ENCODE measurements at places on chromosomes 1 and 21.

DNA sequence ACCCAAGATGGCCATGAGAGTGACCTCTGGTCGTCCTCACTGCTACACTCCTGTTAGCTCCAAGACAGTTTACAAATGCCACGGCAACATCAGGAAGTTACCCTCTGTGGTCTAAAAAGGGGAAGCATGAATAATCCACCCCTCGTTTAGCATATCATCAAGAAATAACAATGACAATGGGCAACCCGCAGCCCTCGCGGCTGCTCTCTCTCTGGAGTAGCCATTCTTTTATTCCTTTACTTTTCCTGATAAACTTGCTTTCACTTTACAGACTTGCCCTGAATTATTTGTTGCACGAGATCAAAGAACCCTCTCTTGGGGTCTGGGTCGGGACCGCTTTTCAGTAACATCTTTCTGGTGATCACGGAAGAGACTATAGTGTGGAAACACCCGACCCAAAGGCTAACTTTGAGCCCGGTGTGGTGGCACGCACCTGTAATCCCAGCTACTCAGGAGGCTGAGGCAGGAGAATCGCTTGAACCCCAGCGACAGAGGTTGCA lies 19.8 kb upstream of the COX20 start:
- DNase-seq, result no peak

DNA sequence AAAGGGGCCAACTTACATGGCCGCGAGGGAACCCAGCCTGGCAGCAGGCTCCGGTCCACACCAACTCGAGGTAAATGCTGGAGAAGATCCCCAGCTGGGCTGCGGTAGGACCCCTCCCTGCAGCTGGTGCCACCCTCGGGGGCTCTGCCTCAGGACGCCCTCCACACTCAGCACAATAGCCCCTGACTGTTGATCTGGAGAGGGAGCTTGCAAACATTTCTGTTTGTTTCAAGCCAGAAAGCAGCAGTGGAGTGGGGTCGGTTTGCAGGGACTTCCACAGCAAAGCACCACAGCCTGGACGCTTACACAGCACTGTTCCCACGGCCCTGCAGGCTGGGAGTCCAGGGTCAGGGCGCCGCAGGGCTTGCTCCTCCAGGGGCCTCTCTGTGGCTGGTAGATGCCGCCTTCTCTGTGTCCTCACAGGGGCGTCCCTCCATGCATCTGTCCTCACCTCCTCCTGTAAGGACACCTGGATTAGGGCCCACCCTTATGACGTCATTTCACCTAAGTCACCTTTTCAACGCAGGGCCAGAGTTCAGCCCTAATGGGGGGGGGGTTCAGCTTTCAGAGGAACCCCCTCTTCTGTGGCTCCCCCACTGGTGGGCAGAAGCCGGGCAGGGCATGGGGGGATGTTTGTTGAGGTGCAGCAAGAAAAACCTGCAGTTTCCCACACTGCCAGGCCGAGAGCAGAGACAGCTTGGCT lies 24.1 kb upstream of the TTC34 start:
- DNase-seq, result no peak

- peak; percentile 44 for DNase-seq
Measured at GRCh38 chr1:155062702-155063411, 683 bp upstream of the EFNA4 start.

GRCh38 chr1:205232945-205233397 lies 5.2 kb downstream of the TMCC2 start:
- no peak for DNase-seq

DNA sequence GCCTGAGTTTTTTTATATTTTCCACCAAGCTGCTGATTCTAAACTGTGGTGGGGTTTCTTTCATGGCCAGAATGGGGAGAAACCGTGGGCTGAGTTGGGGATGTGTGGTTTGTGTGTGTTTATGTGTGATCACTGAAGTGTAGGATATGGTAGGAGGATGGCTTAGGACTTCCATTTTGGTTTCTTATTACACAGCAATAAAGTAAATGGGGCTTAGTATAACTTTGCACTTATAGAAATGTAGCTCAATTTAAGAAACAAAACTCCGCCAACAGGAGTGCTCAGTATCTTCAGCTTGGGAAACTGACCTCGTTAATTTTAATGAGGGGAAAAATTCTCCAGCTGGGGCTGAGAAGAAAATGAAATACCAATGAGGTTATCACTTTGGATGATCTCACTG lies 77.8 kb downstream of the PBX1 start:
- no peak for DNase-seq

GRCh38 chr1:28518745-28519341 lies 13.0 kb downstream of the RCC1 start:
- DNase-seq, result no peak

GRCh38 chr1:31054349-31054748 lies 11.2 kb downstream of the PUM1 start:
- DNase-seq, result no peak

DNA sequence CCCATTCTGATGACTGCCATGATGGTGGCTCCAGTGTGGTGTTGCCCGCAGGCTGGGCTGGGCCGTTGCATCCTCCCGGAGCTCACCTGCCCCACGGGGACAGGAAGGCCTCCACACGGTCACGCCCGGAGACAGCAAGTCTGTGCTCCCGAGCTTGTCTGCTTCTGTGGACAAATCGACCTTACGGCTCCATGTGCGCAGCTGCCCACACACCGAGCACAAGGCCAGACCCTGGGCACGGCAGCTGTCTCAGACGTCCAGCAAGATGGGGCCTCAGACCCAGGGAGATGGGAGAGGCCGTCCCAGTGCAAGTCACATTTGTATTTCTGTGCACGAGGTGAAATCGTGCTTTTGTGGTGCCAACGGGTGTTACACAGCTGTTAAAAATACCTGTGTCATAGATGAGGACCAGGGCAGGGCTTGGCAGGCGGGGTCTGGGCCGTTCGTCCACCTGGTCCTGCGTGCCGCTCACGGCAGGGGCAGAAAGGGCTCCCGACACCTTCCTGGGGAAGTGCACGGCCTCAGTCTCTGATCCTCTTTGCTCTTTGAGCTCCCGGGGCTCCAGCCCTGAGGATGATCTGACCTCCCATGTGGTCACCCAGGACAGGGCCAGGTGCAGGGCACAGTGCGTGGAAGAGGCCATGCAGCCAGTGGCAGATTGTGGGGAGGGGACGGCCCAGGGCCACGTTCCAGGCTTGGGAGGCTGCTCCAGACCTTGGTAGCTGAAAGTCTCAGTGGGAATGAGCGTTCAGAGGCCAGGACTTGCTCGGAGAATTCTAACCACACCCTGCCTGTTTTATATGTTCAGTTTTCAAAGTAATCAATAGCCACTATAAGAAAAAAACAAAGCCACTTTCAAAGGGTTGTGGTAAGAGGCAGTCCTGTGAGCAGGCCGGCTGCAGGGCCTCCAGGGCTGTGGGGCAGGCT lies 13.5 kb downstream of the COL6A1 start:
- DNase-seq, result no peak

- DNase-seq, result no peak
Measured at GRCh38 chr1:10714337-10715114, 81.9 kb downstream of the CASZ1 start.

DNA sequence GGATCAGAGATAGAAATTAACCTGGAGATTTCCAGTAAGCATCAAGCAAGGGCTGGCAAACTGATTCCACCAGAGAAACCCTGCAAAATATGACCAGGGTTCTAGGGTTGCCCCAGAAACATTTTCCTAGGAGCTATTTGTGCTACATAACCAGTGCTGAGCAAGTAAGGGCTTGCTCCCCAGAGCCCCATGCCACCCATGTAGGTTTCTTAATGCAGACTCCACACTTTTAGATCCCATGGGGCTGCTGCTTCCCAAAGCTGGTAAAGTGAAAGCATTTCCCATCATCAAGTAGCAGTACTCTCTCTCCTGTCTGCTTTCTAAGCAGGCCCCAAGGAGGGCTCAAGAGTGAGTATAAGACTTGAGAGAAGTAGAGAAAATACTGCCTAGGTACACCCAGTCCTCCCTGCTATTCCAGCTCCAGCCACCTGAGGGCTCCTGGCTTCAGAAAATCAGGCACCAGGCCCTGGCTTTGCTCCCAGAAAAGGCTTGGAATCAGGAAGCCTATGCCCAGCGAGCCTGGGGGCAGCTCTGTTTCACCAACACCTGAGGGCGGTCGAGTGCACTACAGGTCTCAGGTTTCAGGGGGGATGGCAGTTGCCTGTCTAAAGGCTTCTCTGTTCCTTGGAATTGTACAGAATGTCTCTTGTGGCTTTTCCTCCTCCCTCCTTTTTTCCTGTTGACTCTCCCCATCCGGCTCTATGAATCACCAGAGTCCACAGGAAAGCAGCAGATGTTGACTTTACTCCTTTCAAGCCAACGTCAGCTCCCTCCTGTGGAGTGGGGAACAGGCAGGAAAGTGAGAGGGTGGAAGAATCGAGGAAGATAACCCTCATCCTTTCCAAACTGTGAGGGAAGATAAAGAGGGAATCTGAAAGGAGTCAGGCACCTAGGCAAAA lies 6.2 kb upstream of the ANKRD35 start:
- peak; percentile 95 for DNase-seq

DNA sequence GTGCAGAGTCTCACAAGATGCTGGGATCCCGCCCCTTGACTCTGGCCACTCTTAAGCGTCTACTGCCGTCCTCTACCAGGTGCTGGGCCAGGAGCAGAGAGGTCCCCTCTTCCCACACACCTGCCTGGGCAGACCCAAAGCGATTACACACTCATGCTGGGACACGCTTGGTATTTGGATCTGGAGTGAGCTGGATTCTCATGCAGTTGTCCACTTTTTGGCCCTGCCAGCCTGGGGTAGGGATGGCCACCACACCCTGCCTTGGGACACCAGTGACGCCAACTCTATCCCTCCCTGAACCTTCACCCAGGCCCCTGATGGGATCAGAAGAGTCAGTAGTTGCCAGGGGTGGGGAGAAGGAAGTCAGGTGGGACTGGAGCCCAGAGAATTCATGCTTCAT lies 28.6 kb downstream of the ITPKB start:
- no peak for DNase-seq

- DNase-seq, result no peak
Measured at GRCh38 chr21:27648560-27648959, 681.7 kb upstream of the ADAMTS5 start.

DNA sequence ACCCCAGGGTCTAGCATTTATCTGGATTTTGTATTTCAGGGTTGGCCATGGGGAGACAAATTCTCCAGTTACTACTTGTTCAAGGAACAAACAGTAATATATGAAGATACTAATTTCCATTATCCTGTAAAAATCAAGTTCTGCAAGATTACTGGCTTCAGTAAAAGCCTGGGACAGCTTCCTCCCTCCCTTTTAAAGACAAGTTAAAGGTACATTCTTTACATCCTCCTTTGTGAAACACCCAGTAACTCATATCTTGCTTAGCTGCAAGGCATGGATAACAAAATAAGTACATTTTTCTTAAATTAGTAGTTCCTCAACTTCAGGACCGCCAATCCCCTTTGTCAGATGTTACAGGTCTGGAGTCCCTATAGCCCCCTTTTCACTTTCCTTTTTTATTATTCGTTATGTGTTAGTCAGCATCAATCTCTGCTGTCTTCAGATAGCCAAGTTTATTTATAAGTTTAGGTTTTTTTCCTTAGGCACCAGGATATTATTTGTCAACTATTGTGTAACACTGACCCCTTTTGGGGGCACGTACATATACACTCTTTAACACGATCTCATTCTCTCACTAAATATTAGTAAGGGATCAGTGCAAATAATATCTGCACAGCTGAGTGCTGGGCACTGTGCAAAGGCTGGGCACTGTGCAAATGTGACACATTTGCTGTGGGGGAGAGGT lies 9.8 kb downstream of the ERRFI1 start:
- no peak for DNase-seq

DNA sequence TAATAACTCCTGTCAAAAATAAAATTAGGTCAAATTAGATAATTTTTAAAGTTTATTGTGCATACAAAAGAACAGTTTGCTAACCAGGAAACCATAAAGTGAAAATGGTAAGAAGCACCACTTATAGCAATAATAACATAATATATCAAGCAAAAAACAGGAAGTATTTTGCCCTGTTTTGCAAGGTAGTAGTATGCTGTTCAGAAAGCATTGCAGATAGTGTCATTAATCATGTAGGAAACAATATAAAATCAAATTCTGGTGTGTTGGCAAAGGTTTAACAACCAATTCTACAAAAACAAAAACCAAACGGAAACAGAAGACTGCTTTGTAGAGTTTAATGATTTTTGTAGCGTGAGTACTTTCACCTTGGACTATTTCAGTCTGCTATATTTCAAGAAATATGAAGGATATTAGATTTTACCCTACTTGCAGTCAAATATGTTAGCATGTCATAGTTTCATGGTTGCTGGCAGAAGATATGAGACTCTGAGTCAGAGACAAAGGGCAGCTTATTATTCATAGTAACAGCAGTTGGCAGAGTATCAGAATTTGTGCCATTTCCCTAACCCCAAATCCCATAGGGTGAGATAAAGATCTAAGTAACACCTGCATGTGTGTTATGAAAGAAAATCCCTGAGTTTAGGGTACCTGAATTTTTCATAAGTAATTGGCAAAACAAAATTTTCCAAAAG lies 729.0 kb upstream of the BRINP3 start:
- no peak for DNase-seq

- no peak for DNase-seq
Measured at GRCh38 chr1:64841330-64842065, 96.6 kb downstream of the RAVER2 start.

- DNase-seq, result peak; percentile 28
Measured at GRCh38 chr1:30966690-30967369, 58.3 kb upstream of the SDC3 start.

DNA sequence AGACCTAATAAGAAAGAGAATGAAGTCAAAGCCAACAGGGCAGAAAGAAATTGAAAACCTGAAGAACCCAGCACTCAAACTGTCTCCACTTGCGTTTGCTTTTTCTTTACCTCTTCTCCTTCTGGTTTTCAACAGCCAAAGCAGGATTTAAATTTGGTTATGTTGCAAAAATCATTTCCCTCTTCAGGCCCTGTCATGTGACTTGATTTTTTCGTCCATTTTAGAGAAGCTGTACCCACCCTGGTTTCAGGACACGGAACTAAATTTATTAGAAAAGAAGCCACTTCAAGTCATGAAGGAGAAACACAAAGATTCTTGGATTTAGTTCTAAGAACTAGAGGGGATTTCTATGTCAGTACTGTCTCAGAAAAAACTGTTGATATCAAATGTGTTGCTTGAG lies 1.0 kb upstream of the SYNJ1 start:
- DNase-seq, result no peak

DNA sequence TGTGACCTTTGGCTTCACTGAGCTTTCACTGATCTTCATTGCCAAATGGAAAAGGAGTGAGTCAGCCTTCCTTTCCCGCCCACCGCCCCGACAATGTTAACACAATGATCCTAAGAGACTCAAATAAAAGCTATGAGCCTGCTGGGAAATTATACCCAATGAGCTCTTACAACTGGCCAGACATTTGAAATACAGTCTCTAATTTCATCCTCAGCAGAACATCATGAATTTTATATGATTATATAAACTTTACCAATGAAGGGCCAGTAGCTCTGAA lies 252.5 kb downstream of the SIPA1L2 start:
- no peak for DNase-seq

GRCh38 chr1:223748405-223748772 lies 36.0 kb downstream of the CAPN2 start:
- DNase-seq, result no peak
